ENCODE measurements at places on chromosomes 3 and 15. TPM values are rescaled to one million over a fixed set of nuclear protein-coding genes. Genes with fewer than 3 reads are reported as not detected.

The PRSS50 gene
- not detected for total RNA-seq

The AVEN gene
- 25.1 TPM for total RNA-seq

The ITGB5 gene
- 110 TPM for total RNA-seq

The IL20RB gene
- total RNA-seq, result 66.9 TPM

The ANKRD63 gene
- total RNA-seq, result not detected

The SOX14 gene
- not detected for total RNA-seq

The CPA3 gene
- total RNA-seq, result not detected

The UBXN7 gene
- 17.7 TPM for total RNA-seq

The SIDT1 gene
- not detected for total RNA-seq

The CHDH gene
- total RNA-seq, result 11.0 TPM

The ARGFX gene
- not detected for total RNA-seq

The GFM1 gene
- 36.8 TPM for total RNA-seq

The APOD gene
- 0.48 TPM for total RNA-seq

The KBTBD13 gene
- not detected for total RNA-seq

The SMAD6 gene
- total RNA-seq, result not detected

The SCAANT1 gene
- total RNA-seq, result not detected

The BOC gene
- 15.0 TPM for total RNA-seq

The DCBLD2 gene
- 350 TPM for total RNA-seq

The PCBP4 gene
- 86.0 TPM for total RNA-seq

Measured in mammary epithelial cell (primary cell).